ENCODE measurements at places on chromosomes 12 and 14.

GRCh38 chr14:92520102-92521057 is 6.8 kb downstream of the RIN3 start:
- DNase-seq, result no peak

DNA sequence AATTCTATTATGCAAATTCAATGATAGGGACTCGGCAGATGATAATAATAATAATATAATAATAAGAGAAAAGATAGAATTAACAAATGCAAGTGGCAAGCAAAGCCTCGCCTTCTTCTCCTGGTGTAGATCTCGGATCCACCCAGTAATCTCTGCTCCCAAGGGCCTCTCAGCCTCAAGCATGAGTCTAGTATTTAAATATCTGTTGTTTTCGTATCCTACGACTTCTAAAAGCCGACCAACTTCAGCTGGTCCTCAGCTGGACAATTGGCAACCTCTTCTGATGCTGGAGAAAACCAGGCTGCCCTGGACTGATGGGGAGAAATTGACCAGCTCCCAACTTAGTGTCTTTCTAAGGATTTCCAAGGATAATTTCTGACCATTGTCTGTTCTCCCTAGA is 14.0 kb upstream of the MAP1LC3B2 start:
- no peak for DNase-seq

DNA sequence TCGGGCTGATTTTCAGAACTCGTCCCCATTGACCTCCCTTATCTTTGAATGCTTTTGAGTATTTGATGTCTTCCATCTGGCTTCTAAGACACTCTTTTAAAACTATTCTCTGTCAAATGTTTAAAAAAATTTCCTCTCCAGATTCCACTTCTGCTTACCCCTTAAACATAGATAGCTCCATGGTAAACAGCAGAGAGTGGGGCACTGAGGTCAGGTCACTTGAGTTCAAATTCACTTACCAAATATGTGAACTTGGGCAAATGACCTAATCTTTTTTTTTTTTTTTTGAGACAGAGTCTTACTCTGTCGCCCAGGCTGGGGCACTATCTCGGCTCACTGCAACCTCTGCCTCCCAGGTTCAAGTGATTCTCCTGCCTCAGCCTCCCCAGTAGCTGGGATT is 126.8 kb upstream of the CPSF6 start:
- no peak for DNase-seq

DNA sequence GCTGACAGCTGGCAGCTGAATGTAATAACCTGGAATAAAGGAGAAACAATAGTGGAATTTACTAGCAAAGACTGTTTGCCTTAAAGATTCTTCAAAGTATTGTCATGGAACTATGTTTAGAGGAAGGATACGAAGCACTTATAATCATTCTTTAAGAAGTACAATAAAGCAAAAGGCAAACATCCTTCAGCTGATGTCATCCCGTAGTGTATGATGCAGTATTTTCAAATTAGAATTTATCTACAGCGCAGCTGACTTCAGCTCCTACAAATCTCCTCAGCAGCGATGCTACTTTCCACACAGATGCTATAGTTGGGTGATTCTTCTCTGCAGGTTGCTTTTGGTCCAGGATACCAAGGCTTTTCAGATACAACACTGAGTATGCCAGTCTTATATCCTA is 31.5 kb downstream of the CLEC1A start:
- no peak for DNase-seq

- DNase-seq, result no peak
These were observed 76.5 kb downstream of the SPRING1 start for GRCh38 chr12:116661341-116661740.
